Fibroblast of skin of left quadriceps (primary cell): ENCODE measurements at places on chromosomes 6 and 20.
A peak's percentile ranks its signal among the peaks of the same experiment; 100 is the strongest.

DNA sequence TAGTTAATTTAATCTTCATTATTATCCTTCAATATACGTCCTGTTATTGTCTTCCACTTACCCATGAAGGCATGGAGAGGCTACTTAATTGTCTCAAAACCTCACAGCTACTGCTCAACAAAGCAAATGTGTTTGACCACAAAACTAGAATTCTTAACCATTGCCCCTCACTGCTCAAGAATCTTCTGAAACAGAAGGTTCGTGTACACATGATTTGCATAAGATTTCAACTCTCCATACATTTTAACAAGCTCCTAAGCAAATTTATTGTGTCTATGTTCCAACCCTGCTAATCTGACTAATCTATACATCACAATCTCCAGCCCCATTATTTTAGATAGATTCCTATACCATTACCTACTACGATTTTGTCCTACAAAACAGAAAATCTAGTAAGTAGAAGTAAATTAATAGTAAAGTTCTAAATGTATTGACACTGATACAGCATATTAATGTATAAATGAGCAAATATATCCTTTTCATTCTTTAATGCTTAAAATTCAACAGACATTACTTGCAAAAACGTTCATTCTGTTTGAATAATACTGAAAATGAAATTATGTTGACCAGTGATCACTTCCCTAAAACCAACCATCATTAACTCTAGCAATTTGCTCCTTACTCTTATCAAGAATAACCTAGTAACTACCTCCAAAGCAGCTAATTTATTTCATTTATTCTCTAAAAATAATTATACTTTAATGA, 89.7 kb upstream of the RNF217 start:
- DNase-seq, result no peak

DNA sequence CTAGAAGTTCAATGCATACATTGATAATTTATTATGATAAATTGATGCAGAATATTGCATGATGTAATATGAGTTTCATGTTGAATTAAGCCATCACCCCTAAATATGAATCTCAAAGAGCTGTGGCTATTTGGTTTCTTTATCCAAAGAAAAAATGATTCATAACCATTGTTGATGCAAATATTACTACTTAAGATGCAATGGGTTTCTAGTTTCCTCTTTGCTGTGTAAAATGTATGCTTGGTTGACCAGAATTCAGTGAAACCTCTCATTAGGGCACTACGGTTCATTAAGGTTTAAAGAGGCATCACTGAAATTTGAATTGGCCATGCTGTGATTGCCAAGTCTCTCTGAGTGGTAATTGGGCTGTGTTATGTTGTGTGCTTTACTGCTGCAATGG, 492.5 kb upstream of the FLRT3 start:
- no peak for DNase-seq

GRCh38 chr6:21831521-21832291, 238.2 kb downstream of the SOX4 start:
- peak; percentile 72 for DNase-seq

DNA sequence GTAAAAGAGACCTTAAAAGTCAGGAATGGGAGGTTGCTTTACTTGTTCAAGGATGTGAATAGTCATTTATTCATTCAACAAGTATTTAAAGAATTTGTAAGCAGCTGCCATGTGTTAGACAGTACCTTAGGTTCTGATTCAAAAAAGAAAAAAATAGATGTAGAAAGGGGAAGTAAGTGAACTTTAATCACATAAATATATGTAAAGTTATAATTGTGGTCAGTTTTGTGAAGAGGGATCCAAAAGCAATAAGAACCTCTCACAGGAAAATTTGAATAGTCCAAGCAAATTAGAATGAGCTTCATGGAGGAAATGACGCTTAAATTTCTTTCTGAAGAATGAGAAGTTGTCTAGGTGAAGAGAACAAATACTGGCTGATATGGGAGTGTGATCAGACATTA, 596.1 kb upstream of the CITED2 start:
- no peak for DNase-seq

- no peak for DNase-seq
Measured at GRCh38 chr6:32623693-32624092, 13.5 kb upstream of the HLA-DQA1 start.

GRCh38 chr20:62665826-62666735, 23.8 kb downstream of the SLCO4A1 start:
- no peak for DNase-seq

DNA sequence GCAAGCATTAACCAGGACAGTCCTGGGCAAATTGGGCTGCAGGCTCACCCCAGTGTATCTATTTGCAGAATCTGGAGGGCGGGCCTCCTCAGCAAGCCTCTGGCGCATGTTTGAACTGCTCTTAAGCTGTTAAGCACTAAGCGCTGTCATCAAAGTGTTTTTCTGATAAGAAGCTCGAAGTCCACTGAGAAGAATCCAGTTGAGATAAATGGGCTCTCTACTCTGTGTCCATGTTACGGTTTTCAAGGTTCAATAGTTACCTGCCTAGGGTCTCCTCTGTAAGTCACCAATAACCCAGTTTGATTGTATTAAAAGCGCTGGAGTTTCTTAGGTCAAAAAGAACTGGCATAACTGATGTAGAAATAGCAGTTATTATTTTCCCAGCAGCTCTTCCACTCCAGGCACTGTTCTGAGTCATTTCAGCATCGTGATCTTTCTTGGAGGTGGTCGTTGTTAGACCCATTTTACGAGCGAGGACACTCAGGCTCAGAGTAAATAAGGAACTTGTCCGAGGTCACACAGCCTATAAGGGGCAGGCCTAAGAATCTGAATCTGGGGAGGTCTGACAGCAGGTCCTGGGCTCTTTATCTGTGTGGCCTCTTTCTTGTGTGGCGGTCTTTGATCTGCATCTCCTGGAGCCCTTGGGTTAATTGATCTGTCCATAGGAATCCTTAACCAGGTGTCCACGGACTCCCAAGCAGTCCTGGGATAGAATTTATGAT, 207.4 kb upstream of the ZNF217 start:
- DNase-seq, result no peak

GRCh38 chr20:43155366-43156100, 34.2 kb downstream of the PTPRT start:
- DNase-seq, result no peak

- no peak for DNase-seq
Measured at GRCh38 chr6:160238278-160238711, 20.3 kb downstream of the SLC22A2 start.

DNA sequence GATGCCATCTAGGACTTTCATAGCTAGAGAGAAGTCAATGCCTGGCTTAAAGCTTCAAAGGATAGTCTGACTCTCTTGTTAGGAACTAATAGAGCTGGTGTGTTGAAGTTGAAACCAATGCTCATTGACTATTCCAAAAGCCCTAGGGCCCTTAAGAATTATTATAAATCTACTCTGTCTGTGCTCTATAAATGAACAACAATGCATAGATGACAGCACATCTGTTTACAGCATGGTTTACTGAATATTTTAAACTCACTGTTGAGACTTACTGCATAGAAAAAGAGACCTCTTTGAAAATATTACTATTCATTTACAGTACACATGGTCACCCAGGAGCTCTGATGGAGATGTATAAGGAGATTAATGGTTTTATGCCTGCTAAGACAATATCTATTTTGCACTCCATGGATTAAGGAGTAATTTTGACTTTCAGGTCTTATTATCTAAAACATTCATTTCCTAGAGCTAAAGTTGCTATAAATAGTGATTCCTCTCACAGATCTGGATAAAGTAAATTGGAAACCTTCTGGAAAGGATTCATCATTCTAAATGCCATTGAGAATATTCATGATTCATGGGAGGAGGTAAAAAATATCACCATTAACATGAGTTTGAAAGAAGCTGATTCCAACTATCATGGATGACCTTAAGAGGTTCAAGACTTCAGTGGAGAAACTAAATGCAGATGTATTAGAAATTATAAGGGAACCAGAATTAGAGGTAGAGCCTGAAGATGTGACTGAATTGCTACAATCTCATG, 763.5 kb upstream of the MAP3K7 start:
- no peak for DNase-seq

DNA sequence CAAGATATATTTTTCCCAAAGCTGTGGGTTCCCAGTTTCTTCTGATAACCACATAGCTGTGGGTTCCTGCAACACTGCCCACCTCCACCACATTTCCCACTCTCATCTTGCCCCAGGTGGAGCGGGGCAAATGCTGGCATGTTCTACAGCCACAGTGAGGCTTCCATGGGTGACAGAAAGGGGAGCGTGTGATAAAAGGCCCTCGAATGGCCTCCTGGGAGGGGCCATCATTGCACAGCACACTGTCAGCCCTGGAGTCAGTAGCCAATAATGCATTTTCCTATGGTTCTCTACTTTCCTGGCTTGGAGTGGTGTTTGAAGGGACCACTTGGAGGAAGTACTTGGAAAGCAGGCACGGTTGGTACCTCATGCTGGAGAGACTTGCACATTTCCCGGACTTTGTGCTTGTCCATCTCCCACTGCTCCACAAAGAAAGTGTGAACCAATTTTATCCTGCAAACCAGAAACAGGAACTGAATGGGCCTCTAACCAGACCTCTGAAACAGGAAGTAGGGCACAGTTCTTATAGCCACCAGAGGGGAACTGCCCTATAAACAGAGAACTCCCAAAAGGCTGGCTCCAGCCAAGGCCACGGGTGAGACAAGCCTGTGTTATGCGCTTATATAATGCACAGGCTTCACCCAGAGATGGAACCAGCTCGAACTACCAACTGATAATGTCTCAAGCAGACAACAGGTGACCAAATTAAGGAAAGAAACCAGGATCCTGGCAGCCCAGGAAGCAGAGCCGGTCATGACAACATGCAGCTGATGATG, 8.6 kb downstream of the MAP3K5 start:
- DNase-seq, result no peak

- DNase-seq, result no peak
Measured at GRCh38 chr6:3960754-3961361, 111.7 kb downstream of the FAM50B start.

DNA sequence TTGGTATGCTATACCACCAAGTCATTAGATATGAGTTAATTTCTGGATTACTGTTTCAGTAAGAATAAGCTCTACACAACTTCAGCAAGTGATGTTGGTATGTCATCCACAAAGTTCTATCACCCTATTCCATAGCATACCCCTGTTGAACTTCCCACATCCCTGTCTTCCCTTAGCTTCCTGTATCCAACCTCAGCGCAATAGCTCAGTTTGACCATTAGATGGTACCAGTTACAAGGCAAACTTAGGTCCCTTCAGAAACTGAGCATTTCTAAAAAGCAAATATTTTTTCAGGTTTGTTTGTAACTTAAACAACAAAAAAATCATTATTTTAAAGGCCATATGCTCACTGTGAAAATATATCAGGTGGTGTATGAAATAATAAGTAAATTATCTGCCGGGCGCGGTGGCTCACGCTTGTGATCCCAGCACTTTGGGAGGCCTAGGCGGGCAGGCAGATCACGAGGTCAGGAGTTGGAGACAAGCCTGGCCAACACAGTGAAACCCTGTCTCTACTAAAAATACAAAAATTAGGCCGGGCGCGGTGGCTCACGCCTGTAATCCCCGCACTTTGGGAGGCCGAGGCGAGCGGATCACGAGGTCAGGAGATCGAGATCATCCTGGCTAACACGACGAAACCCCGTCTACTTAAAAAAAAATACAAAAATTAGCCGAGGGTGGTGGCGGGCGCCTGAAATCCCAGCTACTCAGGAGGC, 8.8 kb upstream of the MOG start:
- no peak for DNase-seq

GRCh38 chr20:8413691-8414090, 281.6 kb downstream of the PLCB1 start:
- DNase-seq, result no peak

DNA sequence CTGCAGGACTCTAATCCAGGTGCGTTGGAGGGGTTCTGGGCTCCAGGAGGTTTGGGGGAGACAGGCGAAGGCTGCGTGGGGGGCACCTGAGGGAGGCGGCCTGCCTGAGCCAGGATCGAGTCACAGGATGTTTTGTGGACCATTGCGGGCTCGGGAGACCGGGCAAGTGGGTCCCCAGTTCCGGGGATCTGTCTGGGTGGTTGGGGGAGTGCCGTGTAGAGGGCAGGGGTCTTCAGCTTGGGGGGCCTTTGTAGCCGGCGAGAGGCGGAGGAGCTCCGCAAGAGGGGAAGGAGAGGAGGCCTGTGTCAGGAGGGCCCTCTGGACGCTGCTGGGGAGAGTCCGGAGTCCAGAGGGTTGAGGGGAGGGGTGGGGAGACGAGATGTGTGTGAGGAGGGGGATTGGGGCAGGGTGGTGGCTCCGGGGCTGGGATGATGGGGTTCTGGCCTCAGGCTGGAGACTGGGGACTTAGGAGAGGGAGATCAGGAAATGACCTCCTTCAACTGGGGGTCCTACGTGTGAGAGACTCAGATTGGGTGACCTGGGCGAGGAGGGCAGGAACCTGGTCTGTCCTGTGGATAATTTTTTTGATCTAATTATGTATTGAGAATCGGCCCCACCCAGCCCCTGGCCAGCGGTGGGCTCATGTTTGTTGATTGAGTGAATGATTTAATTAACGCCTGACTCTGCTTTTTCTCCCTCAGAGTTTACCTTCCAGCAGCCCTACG, 505 bp downstream of the SNAI1 start:
- DNase-seq, result no peak

DNA sequence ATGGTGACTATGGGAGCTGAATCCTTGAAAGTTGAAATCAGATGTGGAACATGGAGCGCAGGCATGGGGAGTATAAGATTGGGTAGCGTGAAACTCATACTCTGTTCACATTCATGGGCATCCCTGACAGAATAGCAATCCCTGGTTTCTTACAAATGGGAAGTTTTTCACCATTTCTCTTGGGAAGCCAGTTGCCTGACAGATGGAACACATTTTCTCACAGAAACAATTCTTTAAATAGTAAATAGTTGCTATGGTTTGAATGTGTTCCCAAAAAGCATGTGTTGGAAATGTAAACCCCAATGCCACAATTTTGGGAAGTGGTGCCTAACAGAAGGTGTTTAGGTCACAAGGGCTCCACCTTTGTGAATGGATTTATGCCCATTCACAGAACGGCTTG, 262.8 kb upstream of the HS3ST5 start:
- no peak for DNase-seq

- DNase-seq, result no peak
Measured at GRCh38 chr20:45096781-45097180, 4.1 kb downstream of the KCNS1 start.

GRCh38 chr20:13101706-13102105, 92.9 kb downstream of the SPTLC3 start:
- no peak for DNase-seq

DNA sequence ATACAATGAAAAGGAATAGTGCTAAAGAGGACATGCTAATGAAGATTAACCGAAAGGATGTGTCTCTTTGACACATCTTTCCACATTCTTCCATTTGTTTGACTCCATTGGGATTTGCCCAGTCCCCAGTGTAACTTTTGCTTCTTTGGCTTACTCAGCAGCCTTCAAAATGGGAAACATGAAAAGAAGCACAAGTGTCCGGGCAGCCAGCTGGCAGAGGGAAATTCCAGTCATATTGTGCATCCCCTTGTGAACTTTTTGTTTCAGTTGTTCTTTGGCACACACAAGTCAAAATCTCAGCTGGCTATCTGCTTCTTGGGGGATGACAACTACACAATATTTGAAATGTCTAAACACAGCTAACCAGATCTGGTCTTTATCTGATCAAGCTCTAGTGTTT, 157.4 kb downstream of the OGFRL1 start:
- no peak for DNase-seq
